Esophagus muscularis mucosa (tissue), 4 donors: ENCODE measurements at places on chromosomes 16 and 17. TPM values are rescaled to one million over a fixed set of nuclear protein-coding genes. Genes with fewer than 3 reads are reported as not detected.

Gene MT1H
- total RNA-seq = not detected

Gene ARHGDIG
- total RNA-seq = 1.7 TPM

Gene MYLK3
- 0.33 TPM for total RNA-seq

Gene CRISPLD2
- 333 TPM for total RNA-seq

Gene B4GALNT2
- not detected for total RNA-seq

Gene PYY
- not detected for total RNA-seq

Gene P2RX5
- total RNA-seq = 0.19 TPM

Gene PIRT
- 3.5 TPM for total RNA-seq

Gene PLCD3
- 135 TPM for total RNA-seq

Gene CARD14
- 0.32 TPM for total RNA-seq

Gene MARCHF10
- total RNA-seq = 0.52 TPM

Gene DLX3
- not detected for total RNA-seq

Gene PTGES3L
- total RNA-seq = 14.7 TPM

Gene NAT9
- 18.5 TPM for total RNA-seq

Gene SEZ6
- total RNA-seq = 0.52 TPM

Gene TM4SF5
- total RNA-seq = not detected

Gene B3GNT9
- 17.9 TPM for total RNA-seq

Gene CACNG3
- total RNA-seq = not detected

Gene TOP2A
- total RNA-seq = 0.26 TPM

Gene IRX5
- total RNA-seq = not detected
